Mesenteric fat pad (tissue), 1 donor: ENCODE measurements at places on chromosomes 1 and 21. TPM values are rescaled to one million over a fixed set of nuclear protein-coding genes. Genes with fewer than 3 reads are reported as not detected.

DNA sequence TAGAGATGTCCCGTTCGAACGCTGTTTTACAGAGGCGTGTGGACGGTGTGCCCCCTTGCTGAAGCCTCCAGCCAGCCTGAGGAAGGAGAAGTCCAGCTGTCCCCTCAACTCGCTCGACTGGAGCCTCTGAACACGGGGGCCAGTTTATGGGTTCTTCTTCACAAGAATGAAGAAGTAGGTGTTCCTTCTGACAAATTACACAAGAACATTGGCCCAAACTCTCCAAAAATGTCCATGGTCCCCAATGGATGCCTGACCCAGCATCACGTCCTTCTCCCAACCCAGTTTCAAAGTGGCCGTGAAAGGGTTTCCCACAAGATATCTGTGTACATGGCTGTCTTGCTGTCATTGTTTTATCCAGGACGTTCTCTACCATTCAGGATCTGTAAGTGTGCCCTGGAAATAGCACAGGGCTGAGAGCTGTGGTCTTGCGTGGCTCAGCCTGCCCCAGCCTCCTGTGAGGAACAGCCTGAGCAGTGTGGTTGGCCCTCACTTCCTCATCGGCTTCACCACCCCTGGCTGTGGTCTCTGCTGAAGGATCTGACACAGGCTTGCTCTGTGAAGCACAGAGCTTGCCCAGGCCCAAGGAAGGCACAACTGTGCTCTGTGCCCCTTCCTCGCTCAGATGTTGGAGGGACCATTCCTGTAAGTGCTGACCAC lies 1.0 kb upstream of the S100B start:
- DNase-seq = no peak

GRCh38 chr1:232378266-232379062 lies 251.5 kb downstream of the SIPA1L2 start:
- no peak for DNase-seq

The ZBTB8OS gene
- 32.8 TPM for total RNA-seq

The GBP7 gene
- total RNA-seq = not detected

The ADCY10 gene
- 0.55 TPM for total RNA-seq
